ENCODE measurements at places on chromosomes 7 and 10. TPM values are rescaled to one million over a fixed set of nuclear protein-coding genes. Genes with fewer than 3 reads are reported as not detected.

GRCh38 chr7:15584575-15584974, 22.8 kb upstream of the AGMO start:
- no peak for DNase-seq

GRCh38 chr10:77004917-77005564, 632.6 kb downstream of the KCNMA1 start:
- DNase-seq, result peak; percentile 78

DNA sequence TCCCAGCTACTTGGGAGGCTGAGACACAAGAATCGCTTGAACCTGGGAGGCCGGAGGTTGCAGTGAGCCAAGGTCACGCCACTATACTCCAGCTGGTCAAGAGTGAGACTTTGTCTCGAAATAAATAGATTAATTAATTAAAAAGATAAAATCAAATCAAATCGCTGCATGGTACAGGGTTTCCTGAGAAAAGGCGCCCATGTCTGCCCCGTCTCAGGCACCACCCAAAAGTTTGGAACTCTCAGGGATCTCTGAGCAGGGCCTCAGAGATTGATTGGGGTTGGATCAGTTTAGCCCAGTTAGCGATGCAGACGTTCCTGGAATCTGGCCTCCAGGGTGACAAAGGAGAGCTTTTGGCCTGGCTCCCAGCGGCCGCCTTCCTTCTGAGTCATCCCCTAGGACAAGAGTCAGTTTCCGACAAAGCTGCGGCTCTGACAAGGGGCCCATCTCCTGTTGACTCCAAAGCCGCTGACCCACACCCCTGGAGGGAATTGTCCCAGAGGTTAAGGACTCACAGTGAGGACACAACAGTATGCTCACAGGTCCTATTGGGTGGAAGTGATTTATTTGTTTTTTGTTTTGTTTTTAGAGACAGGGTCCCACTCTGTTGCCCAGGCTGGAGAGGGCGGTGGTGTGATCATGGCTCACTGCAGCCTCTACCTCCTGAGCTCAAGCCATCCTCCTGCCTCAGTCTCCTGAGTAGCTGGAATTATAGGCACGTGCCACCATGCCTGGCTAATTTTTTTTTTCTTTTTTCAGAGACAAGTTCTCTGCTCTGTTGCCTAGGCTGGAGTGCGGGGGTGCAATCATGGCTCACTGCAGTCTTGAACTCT, 6.8 kb downstream of the ORAI2 start:
- no peak for DNase-seq

DNA sequence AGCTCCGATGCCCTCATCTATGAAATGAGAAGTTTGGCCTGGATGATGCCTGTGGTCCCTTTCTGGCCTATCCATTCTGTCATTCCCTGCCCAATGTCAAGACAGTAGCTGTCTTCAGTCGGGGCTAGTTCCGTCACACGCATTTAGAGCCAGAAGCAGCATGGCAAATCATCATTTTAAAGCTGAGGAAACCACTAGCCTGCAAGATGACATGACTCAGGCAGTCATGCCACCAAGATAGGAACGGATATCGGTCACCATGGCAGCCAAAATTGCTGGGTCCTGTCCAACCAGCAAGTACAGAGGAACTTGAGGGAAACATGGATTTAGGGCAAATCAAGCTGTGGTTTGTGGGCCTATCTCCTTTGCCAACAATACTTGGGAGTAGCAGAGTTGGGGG, 64.5 kb upstream of the MRLN start:
- DNase-seq, result no peak

DNA sequence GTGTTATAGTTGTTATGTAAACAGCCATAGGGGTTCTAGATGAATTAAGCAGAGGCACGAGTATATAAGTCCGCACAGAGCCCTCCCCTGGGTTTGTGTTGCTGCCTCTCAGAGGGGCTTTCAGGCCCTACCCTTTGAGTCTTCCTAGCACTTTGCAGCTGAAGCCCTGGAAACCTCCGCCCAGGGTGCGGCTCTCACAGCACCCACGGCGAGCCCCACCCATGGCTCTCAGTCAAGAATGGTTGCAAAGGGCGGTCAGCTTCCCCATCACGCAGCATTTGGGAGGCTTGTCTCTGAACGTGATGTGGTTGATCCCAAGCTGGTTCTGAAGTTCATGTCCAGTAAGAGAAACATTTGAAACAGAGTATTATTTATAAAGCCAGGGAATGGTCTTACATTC, 18.8 kb upstream of the INSIG1 start:
- no peak for DNase-seq

Gene ACTR3C
- polyA plus RNA-seq, result 1.3 TPM

Gene RBP3
- polyA plus RNA-seq, result 0.12 TPM

Gene ABCC2
- polyA plus RNA-seq, result 0.75 TPM

Gene DGKI
- 0.61 TPM for polyA plus RNA-seq

Gene DNAJC1
- 11.9 TPM for polyA plus RNA-seq

All from hindlimb muscle (tissue), 1 donor.